ENCODE measurements at places on chromosomes 5 and 9.

DNA sequence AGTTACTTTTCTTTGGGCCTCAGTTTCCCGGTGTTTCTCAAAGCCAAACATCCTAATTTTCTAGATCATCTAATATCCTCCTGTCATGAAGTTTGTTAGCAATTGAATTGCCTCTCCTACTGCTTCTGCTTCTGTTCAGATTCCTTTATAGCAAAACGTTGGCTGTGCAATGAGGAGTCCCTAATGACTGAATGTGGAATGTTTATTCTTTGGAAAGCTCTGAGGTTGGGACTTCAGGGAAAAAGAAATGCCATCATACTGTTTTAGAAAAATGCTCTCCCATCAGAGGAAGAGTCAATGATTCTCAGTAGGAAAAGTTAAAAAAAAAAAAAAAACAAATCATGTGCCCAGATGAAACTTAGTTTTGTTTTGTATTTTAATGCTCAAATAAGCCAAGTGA, 268.7 kb upstream of the PAPPA start:
- DNase-seq, result no peak

DNA sequence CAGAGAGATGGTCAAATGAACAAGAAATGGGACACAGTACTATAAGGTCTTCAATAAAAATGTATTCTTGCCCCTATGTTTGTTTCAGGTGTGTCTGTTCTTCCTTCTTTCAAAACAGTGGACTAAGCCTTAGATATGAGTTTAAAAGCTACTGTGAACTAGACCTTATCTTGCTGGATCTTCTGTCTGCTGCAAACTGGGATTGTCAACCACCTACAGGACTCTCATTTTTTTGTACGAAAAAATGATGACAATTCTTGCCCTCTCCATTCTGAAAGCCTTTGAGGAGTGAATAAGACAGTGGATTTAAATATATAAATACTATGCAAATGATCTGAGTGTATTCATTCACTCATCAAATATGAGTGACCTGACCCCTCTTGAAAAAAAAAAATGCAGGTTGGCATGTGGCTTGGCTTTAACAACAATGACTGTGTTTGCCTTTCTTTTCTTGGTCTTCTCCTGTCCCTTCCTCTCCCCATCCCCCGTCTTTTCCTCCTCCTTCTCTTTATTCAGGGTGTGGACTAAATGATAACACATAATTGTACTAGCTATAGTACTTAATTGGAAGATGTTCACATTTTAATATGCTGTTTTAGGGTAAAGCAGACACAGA, 235.5 kb upstream of the TRIM32 start:
- DNase-seq, result no peak

DNA sequence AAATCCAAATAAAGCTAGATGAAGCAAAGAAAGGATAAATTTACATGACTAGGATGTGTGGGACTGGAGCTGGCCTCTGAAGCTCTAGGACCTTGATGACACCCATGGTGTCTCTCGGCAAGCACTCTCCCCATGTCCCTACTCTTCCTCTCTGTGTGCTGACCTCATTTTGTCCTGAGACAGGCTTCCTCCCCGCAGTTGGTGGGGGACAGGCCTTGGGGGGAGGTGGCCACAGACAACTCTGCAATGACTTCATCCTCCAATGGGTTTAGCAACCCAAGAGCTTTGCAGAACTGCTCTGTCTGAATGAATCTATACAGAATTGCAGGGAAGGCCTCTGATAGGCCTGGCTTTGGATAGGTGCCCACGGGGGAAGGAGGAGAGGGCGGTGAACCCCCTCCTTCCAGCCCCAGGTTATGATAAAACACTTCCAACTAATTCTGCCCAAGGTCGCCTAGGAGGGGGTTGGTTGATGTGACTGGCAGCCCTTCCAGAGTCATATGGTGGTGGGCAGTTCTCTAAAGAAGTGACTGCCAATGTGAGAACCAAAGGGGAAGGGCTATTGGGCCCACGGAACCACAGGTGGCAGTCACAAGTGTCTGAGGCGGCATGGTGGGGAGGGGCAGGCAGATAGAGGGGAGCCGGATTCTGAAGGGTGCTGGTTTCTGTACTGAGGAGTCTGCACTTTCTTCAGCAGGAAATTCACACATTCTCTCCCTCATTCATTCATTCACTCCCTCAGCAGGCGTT, 6.0 kb downstream of the SLC6A7 start:
- no peak for DNase-seq

- DNase-seq, result no peak
These were observed 1857.8 kb upstream of the WWC1 start for GRCh38 chr5:166433679-166434078.

DNA sequence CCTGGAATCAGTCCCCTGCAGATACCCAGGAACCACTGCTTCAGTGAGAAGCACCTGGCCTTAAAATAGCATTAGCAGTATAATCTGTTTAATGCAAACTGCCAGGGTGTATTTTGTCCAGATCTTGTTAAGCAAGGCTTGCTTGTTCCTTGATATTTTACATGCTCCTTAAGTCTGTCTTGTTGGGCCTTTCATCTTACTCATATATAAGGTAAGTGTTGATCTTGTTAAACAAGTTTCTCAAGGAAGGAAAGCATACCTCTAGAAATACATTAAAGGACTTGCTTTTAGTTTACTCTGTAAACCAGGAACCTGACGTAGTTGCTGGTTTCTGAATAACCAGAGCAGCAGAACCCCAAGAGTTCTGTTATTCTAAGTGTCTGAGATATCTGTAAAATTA, 13.7 kb downstream of the HSPA4 start:
- DNase-seq, result no peak

DNA sequence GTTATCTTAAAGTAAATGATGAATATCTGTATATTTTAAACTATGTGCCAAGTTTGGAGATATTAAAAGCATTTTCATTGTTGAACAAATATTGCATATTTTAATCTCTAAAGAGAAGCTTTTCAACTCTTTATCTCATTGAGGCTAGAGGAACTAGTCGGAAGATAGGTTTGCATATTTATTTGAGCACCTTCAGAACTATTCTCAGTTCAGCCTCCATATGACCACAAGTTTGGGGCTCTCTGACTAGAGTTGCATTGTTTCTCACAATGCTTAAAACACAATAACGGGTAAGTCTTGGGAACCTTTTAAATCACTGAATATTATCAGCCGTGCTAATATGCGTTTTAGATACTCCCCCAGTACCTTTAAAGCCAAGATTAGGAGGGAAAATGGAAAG, 47.3 kb upstream of the CTXN3 start:
- no peak for DNase-seq

DNA sequence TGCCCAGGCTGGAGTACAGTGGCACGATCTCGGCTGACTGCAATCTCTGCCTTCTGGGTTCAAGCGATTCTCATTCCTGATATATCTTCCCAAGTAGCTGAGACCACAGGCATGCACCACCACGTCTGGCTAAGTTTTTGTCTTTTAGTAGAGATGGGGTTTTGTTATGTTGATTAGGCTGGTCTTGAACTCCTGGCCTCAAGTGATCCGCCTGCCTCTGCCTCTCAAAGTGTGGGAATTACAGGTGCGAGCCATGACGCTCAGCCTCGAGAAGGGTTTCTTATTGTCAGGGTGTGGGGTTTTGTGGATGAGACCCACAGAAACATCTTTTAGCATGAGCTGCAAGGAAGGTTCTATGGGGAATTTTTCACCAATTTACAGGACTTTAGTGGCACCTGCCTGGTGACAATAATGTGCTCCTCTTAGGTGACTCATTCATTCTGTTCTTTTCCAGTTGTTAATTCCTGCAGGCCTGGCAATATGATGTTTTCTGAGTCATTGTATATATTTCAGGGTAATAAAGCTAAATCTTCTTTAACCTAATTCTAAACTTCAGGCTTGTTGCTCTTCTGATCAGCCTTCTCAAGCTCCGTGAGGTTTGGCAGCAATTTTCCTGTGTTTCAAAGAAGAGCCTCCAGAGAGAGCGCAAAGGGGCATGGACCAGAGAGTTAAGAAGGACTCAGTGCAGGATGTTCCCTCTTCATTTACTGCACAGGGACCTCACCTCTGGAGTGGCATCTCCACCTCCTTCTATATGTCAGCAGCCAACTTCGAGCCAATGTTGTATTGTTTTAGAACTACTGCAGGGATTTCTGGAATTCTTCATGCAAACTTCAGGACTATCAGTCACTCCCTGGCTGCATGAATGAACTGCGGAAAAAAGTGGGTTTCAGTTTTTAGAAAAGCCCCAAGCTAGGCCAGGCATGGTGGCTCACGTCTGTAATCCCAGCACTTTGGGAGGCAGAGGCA, 77.8 kb upstream of the ZNF618 start:
- no peak for DNase-seq

- DNase-seq, result no peak
These were observed 127.0 kb upstream of the PALM2AKAP2 start for GRCh38 chr9:109652971-109653370.

GRCh38 chr5:143740956-143741355, 71.0 kb upstream of the HMHB1 start:
- no peak for DNase-seq

DNA sequence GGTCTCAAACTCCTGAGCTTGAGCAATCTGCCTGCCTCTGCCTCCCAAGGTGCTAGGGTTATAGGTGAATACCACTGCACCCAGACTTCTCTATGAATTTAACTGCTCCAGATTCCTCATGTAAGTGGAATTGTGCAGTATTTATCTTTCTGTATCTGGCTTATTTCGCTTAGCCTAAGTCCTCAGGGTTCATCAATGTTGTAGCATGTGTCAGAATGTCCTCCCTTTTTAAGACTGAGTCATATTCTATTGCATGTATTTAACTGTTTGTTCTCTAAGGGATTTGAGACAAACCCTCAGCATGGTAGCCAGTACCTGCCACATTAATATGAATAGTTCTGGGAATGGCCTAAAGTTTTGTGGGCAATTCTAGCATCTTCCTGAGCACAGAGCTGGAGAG, 53.9 kb upstream of the TUT7 start:
- DNase-seq, result no peak

GRCh38 chr5:157540707-157541446, 34.7 kb downstream of the ADAM19 start:
- no peak for DNase-seq

DNA sequence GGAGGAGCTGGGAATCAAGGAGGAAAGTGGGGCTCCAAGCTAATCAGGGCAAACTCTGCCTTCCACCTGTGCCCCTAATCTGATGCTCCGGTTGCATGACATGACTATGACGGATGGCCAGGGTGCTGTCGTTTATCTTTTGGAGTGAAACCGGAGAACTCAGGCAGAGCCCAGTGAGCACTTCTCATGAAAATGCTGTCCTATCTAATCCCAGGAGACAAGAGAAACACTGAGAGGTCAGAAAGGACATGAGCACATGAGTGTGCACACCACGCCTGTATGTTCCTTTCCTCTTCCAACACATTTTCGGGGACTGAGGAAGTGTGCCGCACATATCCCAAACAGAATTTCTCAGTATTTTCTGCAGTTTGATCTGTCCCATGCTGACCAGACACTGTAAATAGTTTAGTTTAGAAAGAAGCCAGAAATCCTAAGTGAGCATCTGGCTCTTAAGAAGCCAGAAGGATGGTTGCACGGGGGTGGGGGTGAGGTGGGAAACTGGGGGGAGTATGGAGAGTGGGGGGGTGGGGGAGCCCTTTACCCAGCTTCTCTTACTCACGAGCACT, 217.1 kb downstream of the TSSK1B start:
- DNase-seq, result no peak

DNA sequence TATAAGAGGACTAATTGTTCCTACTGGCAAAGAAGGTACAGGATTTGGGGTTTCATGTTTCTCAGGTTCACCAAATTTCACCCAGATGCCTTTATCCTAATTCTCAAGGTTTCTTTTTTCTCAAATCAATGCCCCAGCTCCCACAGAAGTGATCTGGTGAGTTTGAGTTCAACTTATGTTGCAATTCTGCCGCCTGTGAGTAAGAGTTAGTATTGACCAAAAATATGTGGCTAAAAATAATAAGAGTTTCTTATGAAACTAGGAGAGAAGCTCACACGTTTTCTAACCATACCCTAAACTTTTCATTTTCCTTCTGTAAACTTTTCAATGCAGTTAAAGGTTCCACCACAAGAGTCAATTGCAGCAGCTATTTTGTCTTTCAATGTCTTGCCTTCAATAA, 15.1 kb downstream of the SLCO6A1 start:
- no peak for DNase-seq

GRCh38 chr9:92740009-92740408, 24.6 kb downstream of the BICD2 start:
- no peak for DNase-seq

- DNase-seq, result no peak
These were observed 563.9 kb downstream of the BNC2 start for GRCh38 chr9:16306586-16306985.

DNA sequence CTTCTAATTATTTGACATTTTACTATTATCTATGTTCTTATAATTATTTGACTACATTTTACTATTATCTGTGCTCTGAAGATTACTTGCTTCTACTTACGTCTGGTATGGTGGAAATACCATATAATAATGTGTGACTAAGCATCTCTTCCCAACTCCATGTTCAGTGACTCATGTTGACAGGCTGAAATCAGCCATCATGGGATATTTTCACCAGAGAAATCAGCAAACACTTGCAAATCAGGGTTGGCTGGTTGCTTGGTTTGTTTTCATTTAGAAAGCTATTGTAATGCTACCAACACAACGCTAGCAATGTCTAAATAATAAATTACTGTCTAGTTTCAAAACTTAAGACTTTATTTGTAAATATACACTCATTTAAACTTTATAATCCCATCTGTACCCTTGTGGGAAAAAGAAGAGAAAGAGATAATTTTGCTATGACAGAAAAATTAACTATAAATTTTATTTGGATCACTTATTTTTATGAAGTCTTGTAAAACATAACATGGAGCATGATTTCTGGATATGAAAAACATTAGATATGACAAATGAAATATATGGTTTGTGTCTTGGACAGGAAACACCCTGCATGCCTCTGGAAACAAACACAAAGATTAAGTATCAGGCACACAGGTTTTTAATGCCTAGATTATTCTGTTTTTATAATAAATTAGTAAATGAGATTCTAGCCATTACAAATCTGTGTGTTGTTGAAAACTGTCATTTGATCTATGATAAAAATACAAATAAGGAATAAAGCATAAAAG, 337.6 kb downstream of the BNC2 start:
- no peak for DNase-seq

- DNase-seq, result no peak
These were observed 23.7 kb downstream of the IDNK start for GRCh38 chr9:83646500-83647239.

DNA sequence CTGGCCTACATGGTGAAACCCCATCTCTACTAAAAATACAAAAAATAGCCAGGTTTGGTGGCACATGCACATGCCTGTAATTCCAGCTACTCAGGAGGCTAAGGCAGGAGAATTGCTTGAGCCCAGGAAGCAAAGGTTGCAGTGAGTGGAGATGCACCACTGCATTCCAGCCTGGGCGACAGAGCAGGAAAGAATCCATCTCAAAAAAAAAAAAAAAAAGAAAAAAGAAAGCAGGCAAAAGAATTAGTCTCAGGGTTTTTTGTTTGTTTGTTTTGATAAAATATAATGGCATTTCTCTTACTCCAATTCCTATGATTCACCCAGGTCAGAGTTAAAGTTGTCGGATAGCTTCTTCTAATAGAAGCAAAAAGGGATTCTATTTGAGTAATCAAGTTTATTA, 67.0 kb upstream of the ATG10 start:
- no peak for DNase-seq

- no peak for DNase-seq
These were observed 270.1 kb downstream of the AOPEP start for GRCh38 chr9:94996641-94997040.

GRCh38 chr5:127416906-127417305, 100.5 kb upstream of the PRRC1 start:
- no peak for DNase-seq
